ENCODE measurements at places on chromosomes 1 and 21.
A peak's percentile ranks its signal among the peaks of the same experiment; 100 is the strongest.

- no peak for DNase-seq
Observed at GRCh38 chr1:202133496-202133895, 10.8 kb downstream of the GPR37L1 start.

DNA sequence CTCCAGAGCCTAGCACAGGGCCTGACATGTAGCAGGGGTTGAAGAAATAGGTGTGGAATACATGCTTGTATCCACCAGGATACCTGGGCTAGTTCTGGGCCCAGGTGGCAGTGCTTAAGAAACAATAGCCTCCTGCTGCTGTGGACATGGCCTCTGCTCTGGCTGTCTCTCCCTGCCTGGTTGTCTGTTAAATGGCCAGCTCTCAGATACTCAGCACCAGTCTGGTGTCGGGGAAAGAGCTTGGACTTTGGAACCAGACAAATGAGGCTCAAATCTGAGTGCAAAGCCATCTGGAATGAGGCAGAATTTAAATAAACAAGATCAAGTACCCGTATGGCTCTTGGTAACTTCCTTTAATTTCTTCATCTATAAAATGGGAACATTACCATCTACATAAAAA is 31.5 kb downstream of the SESN2 start:
- no peak for DNase-seq

- DNase-seq: peak; percentile 16
Observed at GRCh38 chr1:30822966-30823581, 65.5 kb upstream of the LAPTM5 start.

DNA sequence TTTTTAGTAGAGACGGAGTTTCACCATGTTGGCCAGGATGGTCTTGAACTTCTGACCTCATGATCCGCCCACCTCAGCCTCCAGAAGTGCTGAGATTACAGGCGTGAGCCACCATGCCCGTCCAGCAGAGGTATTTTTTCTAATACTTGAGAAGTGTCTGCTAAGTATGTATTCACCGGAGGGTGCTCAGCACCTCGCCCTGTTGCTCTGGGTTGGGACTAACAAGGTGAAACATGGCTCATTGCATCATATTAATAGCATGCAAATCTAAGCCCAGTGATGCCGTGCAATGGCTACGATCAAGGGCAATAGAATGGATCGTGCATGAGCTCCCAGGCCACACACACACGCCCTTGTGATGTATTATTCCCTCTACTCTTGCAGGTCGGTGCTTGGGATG is 68.7 kb downstream of the PDE9A start:
- no peak for DNase-seq

DNA sequence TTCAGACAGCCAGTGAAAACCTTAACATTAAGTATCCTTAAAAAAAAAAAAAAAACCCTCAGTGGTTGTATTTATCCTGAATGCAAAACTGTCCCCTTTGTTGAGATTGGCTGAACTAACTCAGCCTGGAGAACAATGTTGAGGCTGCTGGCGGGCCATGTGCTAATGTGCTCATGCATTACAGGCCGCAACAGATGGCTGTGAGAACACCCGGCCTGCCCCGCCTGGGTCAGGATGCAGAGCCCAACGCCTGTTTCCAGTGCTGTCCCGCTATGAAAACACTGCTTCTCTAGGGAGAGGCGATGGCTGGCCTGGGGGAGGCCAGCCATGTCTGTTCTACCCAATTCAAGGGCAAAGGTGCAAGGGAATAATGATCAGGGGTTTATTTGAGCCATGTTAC is 13.8 kb downstream of the OLIG2 start:
- no peak for DNase-seq

DNA sequence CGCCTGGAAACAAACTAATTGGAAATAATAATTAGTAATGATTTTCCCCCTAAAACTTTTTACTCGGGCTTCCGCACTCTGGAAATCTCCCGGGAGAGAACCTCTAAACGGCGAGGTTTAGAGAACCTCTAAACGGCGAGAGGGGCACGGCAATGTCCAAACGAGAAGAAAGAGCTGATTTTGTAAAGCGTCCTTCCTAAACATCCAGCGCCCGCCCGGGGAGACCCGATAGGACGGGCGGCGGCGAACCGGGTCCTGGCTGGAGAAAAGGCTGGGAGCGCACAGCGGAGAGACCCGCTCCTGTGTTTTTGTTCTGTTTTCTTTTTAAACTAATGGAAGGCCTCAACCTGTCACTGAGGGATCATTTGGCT is 1.6 kb downstream of the PAX7 start:
- DNase-seq: no peak

DNA sequence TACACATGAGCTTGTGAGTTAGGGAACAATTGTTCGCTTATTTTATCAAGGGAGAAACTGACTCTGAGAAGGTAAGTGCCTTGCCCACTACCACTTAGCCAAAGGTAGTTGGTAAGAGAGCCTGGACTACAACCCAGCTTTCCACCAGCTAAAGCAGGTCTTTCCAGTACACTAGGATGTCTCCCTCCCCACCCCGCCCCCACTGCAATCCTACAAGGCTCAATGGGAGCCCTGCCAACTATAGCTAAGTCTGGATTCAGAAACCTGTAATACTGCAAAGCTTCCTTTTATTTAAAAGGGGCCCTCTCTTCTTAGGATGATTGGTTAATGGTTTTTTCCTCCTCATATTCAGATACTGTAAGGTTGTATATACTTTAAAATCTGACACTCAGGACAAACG is 102.0 kb upstream of the C8B start:
- DNase-seq: no peak

GRCh38 chr1:152919071-152919470 is 10.7 kb downstream of the IVL start:
- no peak for DNase-seq

- DNase-seq: no peak
Observed at GRCh38 chr1:109793486-109794318, 30.0 kb upstream of the EPS8L3 start.

- no peak for DNase-seq
Observed at GRCh38 chr1:185404291-185404690, 87.2 kb upstream of the IVNS1ABP start.
